ENCODE measurements at places on chromosomes 3 and 15.

- DNase-seq, result no peak
These were observed 637.1 kb downstream of the MAGI1 start for GRCh38 chr3:65401359-65402305.

DNA sequence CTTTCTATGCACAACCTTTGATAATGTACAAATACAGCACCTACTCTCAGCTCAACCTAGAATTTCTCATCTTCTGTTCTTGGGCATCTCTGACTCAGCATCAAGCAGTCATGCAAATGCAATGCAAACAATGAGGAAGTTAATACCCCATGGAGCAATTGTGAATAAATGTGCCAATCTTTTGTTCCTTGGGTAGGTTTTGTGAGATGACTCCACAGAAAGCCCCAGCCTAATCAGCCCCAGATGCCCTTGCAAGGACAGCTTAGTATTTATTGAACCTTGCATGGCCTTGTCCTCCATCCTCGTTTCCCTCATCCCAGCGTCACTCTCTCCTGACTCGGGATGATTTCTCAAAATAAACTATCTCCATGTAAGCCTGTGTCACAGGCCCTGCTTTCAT lies 494.7 kb upstream of the NECTIN3 start:
- DNase-seq, result no peak

- no peak for DNase-seq
These were observed 36.2 kb upstream of the LRTM1 start for GRCh38 chr3:54964081-54964480.

- DNase-seq, result no peak
These were observed 43.4 kb downstream of the TFDP2 start for GRCh38 chr3:142105991-142106390.

DNA sequence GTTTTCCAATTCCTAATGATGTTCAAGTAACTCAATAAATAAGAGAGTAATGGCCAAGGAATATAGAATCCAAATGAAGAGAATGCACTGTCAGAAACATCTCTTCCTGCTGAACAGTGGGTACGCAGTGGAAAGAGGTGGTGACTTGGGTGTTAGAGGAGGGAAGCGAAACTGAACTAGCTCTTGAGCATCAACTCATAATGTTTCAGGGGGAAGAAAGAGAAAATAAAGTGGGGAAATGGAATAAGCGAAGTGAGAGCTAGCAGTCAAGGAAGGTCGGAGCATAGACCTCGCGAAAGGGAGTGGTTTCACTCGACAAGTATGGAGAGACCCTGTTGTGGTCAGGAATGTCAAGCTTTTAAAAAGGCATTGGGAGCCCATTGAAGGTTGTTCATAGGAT lies 309.5 kb downstream of the GAP43 start:
- DNase-seq, result no peak

GRCh38 chr3:107496855-107497254 lies 25.9 kb upstream of the BBX start:
- DNase-seq, result no peak
